ENCODE measurements at places on chromosomes 6 and 20.

- DNase-seq: no peak
Measured at GRCh38 chr20:64112691-64113443, 5.5 kb upstream of the NPBWR2 start.

DNA sequence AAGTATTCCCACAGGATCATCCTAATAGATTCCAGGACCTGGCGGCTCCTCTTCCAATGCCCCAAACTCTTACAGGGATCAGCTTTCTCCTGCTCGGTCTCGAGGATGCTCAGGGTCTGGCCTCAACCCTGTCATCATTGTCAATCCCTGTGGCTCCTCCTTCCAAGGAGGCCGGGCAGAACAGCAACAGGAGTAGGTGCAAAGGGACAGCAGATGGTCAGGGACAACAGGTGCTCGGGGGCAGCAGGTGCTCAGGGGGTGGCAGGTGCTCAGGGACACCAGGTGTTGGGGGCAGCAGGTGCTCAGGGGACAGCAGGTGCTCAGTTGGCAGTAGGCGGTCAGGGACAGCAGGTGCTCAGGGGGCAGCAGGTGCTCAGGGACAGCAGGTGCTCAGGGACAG lies 84.8 kb downstream of the TTLL2 start:
- DNase-seq: no peak

GRCh38 chr20:42531508-42531961 lies 658.2 kb downstream of the PTPRT start:
- no peak for DNase-seq

- DNase-seq: no peak
Measured at GRCh38 chr20:48632017-48632824, 195.6 kb downstream of the PREX1 start.

DNA sequence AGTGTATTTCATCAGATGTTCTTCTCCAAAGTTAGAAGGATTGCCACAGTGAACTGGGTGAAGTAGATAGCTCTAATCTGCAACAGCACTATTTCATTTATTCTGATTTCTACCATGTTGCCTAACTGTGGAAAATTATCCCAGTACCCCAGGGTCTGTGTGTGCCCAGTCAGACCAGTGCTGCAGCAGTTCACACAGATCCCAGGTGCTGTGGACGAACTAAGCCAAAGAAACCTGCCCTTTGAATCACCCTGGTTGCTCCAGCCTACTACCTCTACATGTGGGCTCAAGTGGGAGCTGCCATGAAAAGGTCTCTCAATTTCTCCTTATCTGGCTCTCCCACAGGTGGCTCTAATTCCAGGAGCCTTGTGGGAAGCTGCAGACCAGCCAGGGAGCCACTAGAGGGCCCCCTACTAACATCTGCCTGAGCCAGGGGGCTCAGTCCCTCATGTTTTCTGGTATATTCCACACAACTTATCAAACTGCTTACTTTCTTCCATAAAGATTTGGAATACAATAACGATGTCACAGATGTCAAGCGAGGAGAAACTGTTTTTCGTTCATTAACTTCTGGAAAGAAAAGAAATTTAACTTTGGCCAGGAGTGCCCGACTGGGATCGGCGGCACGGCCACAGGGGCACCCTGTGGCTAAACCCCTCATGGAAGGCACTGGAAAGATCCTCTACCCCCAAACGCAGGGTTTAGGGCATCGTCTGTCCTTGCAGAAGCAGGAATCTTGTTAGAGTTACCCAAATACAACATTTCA lies 31.6 kb upstream of the LY86 start:
- peak; percentile 43 for DNase-seq

GRCh38 chr6:108365478-108365877 lies 70.6 kb downstream of the AFG1L start:
- DNase-seq: no peak

DNA sequence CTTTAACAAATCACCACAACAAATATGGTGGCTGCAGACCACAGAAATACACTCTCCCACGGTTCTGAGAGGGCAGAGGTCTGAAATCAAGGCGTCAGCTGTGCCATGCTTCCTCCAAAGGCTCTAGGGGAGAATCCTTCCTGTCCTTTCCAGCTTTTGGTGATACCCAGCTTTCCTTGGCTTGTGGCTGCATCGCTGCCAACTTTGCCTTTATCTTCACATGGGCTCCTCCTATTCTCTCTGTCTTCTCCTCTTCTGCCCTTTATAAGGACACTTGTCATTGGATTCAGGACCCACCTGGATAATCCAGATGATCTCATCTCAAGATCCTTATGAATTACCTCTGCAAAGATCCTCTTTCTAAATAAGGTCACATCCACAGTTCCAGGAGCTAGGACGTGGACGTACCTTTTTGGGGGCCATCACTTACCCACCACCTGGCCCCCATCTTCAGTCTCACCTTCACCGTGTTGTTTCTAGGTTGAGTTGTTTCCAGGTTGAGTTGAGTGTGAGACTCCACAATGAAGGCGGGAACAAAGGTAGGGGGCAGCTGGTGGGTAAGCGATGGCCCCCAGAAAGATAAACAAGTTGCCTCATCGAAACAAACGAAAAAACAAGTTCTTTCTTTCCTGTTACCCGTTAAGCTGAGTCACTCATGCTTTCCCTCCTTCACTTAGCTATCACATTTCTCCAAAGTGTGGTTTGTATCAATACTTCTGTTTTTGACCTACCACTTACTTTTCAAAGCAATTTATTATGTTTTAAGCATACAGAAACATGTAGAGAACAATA lies 68.9 kb upstream of the SLC22A16 start:
- no peak for DNase-seq

DNA sequence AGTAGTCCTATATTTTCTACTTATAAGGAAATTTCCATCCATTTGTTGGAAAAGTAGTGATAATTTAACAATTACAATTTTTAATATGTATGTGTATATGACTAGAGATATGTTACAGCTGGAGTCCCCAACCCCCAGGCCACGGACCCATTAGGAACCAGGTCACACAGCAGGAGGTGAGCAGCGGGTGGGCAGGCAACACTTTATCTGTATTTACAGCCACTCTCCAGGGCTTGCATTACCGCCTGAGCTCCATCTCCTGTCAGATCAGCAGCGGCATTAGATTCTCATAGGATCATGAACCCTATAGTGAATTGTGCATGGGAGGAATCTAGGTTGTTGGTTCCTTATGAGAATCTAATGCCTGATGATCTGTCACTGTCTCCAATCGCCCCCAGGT lies 46.8 kb downstream of the TRDN start:
- no peak for DNase-seq

DNA sequence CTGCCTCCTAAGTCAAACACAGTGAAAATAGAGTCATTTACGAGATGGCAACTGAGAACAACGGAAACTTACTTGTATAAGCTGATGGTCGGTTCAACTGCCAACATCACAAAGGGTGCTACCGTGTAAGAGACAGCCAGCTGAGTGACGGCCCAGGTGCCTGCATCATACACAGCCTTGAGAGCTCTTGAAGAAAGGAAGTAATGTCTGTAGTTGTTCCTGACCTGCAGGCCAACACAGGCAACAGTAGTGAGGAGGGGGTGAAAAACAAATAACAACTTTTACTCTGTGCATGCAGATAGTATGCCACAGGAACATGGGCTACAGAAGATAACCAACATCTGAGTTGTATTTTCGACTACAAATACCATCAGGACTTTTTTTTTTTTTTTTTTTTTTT lies 102.7 kb downstream of the MBOAT1 start:
- DNase-seq: no peak

DNA sequence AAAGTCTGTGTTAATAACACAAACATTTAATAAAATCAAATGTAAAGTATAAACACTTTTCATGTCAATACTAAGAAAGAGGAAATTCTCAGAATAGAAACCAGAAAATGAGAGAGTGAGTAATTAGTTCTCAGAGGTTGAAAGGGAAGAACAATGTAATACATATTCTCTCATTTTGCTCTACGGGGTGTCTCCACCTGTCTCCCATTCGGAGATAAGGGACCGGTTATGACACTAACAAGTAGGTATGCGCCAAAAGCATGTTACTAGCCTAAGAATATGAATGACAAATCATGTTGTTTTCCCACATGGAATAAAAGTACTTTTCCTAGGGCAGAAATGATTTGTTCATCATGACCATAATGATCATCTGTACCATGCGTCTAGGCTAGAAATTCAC lies 35.6 kb upstream of the PRELID3B start:
- no peak for DNase-seq

GRCh38 chr6:39520411-39520810 lies 197.9 kb upstream of the KCNK16 start:
- no peak for DNase-seq

- DNase-seq: no peak
Measured at GRCh38 chr6:158762787-158763433, 56.3 kb downstream of the EZR start.

DNA sequence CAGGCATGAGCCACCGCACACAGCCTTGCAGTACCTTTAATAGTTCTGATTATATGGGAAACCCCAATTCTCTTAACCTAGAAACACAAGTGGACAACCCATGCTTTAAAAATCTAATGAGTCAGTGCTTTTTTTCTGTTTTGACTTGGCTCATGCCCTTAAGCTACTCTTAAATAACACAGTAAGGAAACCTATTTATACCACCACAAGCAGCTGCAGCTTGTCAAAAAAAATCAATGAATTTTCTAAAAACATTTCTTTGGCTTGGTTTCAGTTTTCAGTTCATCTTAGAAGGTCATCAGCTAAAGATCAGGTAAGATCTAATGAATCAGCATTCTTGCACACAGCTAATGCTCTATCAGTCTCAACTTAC lies 124.1 kb upstream of the DST start:
- no peak for DNase-seq

GRCh38 chr6:75855052-75855451 lies 106.0 kb downstream of the MYO6 start:
- peak; percentile 24 for DNase-seq

GRCh38 chr20:8232332-8232731 lies 100.3 kb downstream of the PLCB1 start:
- no peak for DNase-seq

GRCh38 chr6:111250791-111251354 lies 163.6 kb downstream of the SLC16A10 start:
- no peak for DNase-seq

DNA sequence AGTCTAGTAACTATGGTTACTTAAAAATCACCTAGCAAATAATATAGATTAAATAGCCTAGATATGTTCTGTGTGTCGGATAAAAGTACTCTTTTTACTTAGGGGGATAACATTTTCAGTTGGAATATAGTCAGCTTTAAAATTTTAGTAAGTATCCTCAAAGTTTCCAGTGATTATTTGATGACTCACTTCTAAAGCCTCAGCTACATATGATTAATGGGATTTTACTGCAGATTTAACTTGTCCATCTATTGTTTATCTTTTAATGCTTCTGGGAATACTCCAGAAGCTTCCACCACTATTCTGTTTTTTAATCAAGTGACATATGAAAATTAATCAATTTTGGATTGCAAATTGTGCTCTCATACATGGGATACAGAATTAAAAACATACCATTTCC lies 8.7 kb upstream of the TENT5A start:
- DNase-seq: no peak

GRCh38 chr6:165941249-165941775 lies 226.3 kb downstream of the TBXT start:
- no peak for DNase-seq

DNA sequence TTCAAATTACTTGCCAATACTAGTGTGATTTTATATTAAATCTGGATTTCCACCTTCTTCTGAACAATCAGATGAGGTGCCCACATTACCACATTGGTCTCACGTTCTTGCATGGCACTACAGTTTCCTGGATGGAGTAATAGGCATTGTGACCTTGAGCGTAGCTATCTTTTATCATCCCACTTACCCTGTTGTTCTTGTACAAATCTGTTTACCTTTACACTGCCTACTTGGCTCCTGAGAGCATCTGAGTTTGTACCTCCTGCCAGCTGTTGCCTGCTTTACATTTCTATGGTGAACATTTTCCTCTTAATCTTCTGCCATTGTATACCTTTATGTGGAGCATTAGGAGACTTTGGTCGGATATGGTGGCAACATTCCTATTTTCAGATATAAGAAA lies 90.7 kb downstream of the AKAP7 start:
- no peak for DNase-seq

- DNase-seq: no peak
Measured at GRCh38 chr6:36290668-36291620, 21.1 kb downstream of the PNPLA1 start.

- DNase-seq: peak; percentile 30
Measured at GRCh38 chr6:80143419-80143937, 37.0 kb downstream of the BCKDHB start.

- DNase-seq: no peak
Measured at GRCh38 chr6:159590835-159591234, 102.2 kb downstream of the SOD2 start.

DNA sequence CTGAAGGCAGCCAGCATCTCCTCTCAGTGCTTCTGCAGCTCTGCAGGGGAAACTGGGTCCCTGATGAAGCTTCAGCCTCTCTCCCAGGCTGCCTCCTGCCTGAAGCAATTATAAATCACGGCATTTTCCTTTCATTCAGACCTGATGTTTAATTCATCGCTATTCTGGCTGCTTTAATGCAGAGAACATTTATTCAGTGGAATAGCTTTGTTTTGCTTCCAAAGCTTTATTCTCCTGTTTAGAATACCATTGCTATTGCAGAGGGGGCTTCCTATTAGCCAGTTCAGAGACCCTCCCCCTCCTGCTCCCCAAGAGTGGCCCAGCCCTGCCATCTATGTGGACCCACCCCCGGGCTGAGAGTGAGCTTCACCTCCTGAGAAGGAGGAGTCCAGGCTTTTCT lies 255.6 kb downstream of the LRFN2 start:
- DNase-seq: no peak

GRCh38 chr6:26199773-26200764 lies 112.8 kb downstream of the HFE start:
- no peak for DNase-seq

GRCh38 chr20:44057698-44058675 lies 129.0 kb downstream of the JPH2 start:
- DNase-seq: no peak

DNA sequence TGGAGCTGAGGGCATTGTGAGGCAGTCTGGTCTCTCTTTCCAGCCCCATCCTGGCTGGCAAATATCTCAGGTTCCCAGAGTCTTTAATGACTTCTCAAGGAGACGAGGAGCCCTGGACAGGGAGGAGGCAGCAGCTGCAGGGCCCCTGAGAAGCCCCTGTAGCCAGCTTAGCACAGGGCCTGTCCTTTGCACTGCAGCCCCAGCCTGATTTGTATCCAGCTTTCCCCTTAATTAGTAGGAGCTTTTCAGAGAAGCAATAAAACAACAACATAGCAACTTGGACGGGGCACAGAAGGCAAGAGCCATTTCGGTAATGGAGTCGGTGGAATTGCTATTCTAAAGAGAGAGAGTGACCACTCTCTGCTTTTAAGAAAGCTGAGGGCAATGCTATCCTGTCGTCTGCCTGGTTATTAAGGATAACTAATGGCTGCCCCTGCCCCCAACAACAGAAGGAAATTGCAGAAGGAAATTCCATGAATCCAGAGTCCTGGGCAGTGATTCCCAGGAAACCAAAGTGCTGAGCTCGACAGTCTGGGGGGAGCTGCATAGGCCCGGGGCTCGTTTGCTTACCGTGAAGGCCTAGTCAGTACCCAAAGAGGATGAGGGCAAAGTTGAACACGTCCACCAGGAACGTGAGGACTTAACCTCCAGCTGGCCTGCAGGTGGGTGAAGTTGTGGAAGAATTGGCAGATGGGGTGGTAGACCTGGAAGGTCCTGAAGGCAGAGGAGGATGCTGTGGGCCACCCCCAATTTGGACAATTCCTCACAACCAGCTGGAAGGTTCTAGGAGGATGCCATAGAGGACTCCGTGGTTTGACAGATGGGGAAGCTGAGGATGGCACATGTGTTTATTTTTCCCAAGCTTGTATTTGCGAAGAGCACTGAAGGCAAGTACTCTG lies 50.3 kb downstream of the NPEPL1 start:
- DNase-seq: no peak

GRCh38 chr20:21324126-21324525 lies 21.0 kb downstream of the XRN2 start:
- no peak for DNase-seq

All from SHP77 (cell line).